ENCODE measurements at places on chromosomes 12 and 14.

GRCh38 chr14:105860615-105861580 is 334.5 kb downstream of the TMEM121 start:
- DNase-seq: no peak

DNA sequence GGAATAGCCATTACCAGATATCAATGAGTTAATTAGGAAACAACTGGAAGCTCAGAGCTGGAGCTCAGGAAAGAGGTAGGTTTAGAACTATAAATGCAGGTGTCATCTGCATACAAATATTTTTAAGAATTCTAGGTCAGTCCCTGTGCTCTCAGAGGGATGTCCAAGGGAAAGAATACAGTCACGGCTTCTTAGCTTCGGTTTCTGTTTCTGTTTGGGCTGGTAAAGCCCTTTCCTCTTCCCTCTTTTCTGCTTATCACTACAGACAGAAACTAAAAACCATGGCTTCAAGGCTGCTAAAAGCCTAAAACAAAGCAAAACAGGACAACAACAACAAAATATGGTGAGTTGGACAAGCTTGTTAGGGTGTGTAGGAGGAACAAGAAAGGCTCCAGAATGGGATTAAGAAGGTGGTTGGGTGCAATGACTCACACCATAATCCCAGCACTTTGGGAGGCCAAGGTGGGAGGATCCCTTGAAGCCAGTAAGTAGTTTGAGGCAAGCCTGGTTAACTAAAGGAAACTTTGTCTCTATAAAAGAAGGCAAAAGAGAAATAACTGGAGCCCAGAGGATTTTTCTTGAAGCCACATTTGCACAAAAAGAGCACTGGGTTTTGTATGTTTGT is 113.0 kb downstream of the SEC23A start:
- DNase-seq: no peak

DNA sequence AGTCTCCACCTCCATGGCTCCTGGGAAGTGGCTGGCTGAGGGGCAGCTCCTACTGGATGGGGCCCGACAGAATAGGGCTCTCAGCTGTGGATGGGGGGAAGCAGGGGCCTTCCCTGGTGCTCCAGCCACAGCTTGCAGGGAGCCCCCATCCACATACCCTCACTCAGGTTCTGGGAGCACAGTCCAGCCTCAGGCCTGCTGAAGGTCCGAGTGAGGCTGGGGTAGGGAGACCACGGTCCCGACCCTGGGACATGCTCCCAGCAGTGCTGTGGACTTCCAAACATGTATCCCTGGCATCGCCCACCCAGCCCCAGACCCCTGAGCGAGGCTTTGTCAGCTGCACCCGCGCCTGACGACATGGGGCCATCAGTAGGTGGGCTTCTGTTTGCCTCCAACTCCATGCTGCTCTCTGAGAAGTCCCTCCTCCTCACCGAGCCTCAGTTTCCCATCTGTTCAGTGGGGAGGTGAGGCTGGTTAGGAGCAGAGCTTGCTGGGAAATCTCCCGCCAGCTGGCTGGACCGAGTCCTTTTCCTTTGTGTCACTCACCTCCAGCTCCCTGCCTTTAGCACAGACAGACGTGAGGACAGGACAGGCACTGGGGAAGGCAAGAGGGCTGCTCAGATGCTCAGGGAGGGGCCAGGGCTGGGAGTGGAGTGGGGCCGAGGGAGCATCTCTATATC is 9.1 kb upstream of the ATG101 start:
- no peak for DNase-seq

DNA sequence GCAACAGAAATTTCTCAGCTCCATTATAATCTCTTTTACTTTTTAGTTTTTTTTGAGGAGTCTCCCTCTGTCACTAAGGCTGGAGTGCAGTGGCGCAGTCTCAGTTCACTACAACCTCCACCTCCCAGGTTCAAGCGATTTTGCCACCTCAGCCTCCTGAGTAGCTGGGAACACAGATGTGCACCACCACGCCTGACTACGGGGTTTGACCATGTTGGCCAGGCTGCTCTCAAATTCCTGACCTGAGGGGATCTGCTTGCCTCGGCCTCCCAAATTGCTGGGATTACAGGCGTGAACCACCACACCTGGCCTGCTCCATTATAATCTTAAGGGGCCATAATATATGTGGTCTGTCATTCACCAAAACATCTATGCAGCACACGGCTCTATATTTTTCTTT is 23.4 kb downstream of the HNRNPC start:
- no peak for DNase-seq

GRCh38 chr12:115611477-115611876 is 666.0 kb downstream of the MED13L start:
- DNase-seq: no peak

GRCh38 chr12:3292677-3293412 is 198.2 kb upstream of the PRMT8 start:
- no peak for DNase-seq

DNA sequence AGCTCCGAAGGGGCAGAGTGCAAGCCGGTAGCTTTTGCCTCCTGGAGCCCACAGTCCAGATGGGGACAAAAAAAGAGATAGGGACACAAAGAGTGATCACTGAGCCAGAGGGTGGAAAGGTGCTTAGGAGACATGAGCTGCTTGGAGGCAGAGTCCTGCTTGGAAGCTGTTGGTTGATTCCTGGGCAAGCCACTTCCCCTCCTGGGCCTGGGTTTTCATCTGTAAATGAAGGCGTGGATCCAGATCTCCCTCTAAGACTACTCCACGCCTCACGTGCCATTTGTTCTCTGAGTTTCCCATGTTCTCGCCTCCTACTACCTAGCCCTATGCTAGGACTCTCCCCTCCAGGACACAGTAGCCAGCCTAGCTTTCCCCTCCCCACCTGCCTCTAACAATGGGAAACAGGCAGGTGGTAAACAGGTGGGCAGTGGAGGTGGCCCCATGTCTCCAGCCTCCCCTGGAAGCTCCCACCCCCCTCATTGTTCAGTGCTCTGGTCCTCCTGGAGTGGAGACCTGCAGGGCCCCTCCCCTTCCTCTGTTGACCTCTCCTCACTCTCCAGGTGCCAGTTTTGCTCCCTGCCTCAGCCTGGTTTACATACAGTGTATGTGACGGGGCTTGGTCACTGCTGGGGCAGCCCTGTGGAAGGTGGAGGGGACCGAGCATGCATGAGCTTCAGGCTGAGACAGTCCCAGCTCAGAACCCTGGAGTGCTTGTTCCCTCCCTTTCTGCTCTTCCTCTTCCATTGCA is 3.8 kb downstream of the SERPINA3 start:
- DNase-seq: no peak

- peak; percentile 11 for DNase-seq
Observed at GRCh38 chr14:73924337-73924736, 25.6 kb downstream of the FAM161B start.

- no peak for DNase-seq
Observed at GRCh38 chr12:4296751-4297150, 23.2 kb downstream of the CCND2 start.

- no peak for DNase-seq
Observed at GRCh38 chr12:49789992-49790391, 38.2 kb downstream of the NCKAP5L start.

DNA sequence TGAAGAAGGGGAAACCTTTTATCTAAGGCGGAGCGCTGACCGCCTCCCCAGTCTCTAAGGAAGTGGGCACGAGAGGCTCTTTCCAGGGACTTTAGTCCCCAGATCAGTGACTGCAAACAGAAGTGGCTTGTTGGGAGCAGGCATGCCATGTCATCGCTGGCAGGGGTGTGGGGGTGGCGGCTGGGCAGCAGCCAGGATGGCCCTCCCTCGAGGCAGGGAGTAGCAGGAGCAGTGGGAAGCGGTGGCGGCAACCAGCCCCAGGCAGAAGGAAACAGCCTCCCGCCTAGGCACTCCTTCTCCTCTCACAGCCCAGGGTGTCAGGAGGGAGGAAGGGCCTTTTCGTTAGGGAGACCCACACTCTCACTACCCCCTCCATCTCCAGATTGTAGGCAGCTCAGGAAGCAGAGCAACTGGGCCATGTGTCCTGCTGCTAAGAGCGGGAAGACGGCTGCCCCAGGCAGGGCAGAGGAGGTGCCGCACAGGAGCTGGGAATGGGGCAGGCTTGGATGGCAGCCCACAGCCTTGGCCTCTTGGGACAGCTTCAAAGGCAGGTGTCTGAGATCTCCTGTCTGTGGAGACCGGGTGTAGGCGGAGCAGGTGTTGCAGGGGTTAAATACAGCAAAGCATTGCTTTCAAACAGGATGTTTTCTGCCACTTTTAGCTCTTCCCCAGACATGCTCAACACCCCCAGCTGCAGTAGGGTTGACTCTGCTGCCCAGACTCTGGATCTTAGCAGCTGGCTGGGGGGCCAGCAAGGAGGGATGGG is 21.8 kb downstream of the VDR start:
- DNase-seq: no peak

GRCh38 chr14:73816393-73816816 is 35.2 kb upstream of the PTGR2 start:
- DNase-seq: no peak

GRCh38 chr12:26010293-26010821 is 51.9 kb downstream of the RASSF8 start:
- no peak for DNase-seq

DNA sequence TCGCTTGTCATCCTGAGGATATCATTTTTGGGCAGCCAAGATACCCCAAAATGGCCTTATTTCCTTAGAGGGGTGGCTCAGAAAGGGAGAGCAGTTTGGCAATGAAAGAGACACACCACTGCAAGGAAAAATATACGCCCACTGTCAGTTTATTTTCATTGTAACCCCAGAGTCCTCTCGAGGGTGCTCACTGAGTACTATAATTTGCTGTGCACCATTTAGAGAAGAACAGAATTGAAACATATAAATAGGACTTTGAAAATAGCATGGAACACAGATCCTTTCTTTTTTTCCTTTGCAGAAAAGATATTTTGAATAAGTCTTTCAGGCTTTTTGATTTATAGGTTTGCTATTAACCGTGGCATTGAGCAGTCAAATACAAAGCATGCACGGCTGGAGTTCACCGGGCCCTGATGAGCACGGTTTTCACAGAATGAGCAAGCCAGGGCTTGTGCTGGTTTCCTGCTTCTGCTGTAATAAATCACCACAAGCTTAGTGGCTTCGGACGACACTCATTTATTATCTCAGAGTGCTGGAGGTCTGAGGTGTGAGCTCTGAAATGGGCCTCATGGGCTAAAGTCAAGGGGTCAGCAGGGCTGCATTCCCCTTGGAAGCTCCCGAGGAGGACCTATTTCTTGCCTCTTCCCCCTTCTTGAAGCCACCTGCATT is 152.3 kb downstream of the ZNF664 start:
- no peak for DNase-seq

GRCh38 chr12:124881123-124881522 is 17.5 kb upstream of the SCARB1 start:
- DNase-seq: no peak

GRCh38 chr14:66920196-66920595 is 269.0 kb upstream of the GARIN2 start:
- no peak for DNase-seq

- no peak for DNase-seq
Observed at GRCh38 chr12:64010069-64010686, 165.7 kb downstream of the SRGAP1 start.

GRCh38 chr14:104868811-104869572 is 3.9 kb downstream of the CEP170B start:
- no peak for DNase-seq

DNA sequence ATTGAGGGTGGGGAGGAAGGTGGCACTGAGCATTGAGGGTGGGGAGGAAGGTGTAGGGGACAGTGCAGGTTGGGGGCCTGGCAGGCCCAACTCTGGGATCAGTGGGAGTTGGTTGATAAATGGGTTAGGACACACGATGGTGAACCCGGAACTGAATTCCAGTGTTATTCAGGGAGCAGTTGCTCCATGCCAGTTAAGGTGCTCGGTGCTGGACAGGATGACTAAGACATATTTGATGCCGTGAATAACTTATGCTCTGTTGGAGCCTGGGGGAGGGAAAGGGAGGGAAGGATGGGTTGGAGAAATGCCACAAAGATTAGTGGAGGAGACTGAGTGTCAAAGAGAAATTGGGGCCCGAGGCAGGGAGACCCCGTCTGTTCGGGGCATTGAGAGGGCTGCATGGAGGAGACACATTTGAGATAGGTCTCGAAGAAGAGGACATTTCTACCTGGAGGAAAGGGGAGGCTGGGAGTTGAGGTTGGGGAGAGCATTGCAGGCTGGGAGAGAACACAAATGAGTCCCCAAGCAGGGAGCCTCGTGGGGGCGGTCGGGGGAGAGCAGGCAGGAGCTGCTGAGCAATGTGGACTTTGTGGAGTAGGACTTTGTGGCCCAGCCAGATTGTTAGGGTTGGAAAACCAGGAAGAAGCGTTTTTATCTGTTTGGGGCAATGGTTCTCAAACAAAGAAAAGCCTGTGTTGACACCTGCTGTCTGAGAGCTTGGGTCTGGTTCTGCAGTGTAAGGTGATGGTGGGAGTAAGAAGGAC is 65.3 kb downstream of the IQSEC3 start:
- no peak for DNase-seq
